ENCODE measurements at places on chromosomes 6 and 20.
A peak's percentile ranks its signal among the peaks of the same experiment; 100 is the strongest.

DNA sequence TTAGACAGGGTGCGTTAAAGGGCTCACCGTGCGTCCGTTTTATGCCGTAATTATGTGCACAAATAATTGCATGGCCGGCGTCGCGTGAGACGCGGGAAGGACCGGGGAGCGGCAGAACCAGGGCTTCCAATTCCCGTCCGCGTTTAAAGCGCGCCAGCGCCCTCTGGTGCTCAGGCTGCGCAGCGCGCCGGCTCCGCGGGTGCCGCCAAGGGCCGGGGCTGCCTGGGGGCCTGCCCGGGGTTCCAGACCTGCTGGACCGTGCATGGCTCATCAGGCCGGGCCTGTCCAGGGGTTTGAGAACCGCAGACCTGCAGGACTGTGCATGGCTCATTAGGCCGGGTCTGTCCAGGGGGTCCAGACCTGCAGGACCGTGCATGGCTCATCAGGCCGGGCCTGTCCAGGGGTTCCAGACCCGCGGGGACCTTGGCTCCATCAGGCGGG is 369.0 kb downstream of the THBS2 start:
- DNase-seq = peak; percentile 67

DNA sequence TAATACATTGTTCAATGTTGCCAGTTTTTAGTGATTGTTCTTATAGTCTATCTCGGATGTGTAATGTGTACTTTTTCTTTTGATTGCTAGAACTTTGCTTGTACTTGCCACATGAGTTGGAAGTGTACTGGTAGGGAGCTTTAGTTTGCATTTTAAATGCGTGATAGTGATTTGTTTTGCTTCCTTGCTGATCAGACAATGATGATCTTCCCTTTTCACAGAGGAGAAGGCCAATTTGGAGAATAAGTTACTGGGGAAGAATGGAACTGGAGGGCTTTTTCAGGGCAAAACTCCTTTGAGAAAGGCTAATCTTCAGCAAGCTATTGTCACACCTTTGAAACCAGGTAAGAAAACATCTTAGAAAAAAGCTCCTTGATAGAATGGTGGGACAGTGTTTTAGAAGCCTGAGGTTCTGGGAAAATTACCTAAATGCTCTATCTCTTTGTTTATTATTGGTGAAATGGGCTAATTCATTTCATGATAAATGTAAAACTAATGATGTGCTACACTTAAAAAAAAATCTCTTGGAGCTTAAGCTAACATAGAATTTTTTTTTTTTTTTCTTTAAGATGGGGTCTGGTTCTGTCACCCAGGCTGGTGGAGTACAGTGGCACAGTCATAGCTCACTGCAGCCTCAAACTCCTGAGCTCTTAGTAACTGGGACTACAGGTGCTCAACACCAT is 20.9 kb downstream of the TPX2 start:
- no peak for DNase-seq

DNA sequence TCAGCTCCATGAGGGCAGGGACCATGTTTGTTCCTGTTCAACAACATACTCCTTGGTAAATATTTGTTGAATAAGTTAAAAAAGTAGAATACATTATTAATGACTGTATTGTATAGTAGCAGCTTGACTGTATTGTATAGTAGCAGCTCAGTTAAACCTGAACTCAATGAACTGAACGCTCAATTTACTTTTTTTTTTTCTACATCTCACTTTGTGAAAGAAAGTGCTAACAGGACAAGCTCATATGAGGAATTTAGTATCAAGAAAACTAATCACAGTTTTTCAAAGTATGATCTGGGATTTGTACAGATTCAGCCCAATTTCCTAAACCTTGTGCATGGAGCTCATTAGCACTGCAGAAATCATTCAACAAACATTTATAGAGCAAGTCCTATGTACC is 38.8 kb upstream of the NR2E1 start:
- DNase-seq = no peak

DNA sequence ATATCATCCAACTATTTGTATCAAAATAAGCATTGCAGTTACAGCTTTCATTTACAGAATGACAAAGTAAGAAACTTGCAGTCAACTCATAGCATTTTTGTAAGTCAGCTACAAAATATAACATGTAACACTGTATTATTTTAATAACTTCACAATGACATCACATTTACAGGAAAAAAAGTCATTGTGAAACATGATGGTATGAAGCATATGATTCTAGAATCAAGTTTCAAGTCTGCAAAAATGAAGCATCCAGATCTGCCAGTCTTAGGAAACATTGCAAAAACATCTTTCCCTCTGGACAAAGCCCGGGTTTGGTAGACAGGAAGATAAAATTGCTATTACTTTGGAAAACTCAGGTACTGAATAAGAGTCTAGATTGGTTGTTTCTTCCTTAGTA is 263.9 kb upstream of the NT5E start:
- DNase-seq = no peak

DNA sequence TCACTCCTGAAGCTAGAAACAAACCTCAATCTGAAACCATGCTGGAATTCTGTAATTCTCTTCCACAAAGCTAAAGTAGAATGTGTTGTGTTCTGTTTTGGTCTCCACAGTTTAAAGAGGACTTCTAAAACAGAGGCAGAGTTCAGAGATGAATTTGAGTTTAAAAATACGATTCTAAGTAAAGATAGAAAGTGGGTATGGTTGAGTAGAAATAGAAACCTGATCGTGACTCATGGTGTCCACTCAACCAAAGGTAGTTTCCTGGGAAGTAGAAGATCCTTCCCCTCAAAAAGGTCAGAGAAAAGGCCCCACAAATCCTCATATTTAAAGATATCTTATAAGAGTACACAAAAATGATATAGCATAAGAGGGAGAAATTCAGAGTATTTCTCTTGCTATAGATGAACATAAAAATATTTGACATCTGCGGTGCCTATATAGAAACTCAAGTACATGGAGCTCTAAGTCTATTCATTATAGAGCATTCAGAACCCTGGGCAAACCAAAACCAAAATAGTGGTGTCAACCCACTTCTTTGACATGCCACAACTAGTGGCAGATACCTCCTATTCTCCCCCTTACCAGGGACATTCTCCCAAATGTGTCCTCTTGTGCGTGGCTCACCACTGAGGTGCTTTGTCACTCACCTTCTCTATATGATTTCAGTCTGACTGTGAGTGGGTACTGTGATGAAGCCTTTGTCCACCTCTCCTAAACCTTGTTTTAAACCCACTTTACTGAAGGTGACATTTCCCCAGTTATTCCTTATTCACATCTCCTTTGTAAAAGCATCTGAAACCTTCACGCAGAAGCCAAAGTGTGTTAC is 84.5 kb downstream of the PLCB1 start:
- DNase-seq = no peak

- DNase-seq = no peak
These were observed 157.9 kb downstream of the FOXC1 start for GRCh38 chr6:1767481-1768246.

DNA sequence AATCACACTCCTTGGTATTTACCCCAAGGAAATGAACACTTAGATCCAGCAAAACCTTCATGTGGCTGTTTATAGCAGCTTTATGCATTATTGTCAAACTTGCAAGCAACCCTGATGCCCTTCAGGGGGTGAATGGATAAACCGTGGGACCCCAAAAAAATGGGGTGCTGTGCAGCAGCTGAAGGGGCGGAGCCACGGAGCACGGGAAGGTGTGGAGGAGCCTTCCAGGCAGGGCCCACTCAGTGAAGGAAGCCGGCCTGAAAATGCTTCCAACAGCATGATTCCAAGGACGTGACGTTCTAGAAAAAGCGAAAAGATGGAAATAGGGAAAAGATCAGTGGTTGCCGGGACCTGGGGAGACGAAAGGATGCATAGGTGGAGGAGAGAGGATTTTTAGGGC is 25.6 kb upstream of the FRMD1 start:
- no peak for DNase-seq
